Stimulated activated CD4-positive, alpha-beta T cell treated with anti-CD3 and anti-CD28 coated beads, Interleukin-4, amount 100 ng/mL, for 24 hours (primary cell): ENCODE measurements at places on chromosomes 1 and 21.
A peak's percentile ranks its signal among the peaks of the same experiment; 100 is the strongest.

- no peak for DNase-seq
Observed at GRCh38 chr1:187009320-187009719, 180.6 kb downstream of the PLA2G4A start.

DNA sequence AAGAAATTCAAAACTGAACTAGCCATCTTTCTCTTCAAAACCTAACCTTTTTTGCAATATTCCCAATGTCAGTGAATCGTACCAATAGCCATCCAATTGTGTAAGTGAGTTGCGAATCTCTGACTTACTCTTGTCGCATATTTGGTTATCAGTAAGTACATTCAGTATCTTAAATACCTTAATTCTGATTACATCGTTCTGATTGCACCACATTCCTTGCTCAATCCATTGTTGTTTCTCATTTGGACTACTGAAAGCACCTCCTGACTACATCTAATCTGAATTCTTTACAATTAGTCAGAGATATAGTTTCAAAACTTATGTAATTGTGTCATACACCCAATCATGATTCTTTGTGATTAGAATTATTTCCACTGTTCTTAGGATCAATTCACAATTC, 16.8 kb upstream of the BRINP3 start:
- DNase-seq: no peak

DNA sequence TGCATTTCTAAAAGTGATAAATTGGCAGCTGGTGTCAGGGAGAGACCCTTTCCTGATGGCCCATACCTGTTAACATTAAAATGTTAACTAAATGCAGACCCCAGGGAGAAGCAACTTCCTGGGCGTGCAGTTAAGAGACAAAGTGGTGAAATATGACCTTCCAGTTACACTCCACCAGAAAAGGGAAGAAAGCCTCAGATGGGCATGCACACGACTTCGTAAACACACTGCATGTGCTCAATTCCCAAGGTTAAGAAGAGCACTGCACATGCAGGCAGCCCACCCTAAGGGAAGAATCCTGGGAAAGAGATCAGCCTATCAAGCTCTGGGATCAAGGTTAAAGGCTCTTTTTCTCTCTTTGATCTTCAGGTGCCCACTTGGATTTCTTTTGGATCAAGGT, 9.7 kb upstream of the GBP6 start:
- no peak for DNase-seq

GRCh38 chr1:220655509-220655908, 34.7 kb upstream of the C1orf115 start:
- no peak for DNase-seq

DNA sequence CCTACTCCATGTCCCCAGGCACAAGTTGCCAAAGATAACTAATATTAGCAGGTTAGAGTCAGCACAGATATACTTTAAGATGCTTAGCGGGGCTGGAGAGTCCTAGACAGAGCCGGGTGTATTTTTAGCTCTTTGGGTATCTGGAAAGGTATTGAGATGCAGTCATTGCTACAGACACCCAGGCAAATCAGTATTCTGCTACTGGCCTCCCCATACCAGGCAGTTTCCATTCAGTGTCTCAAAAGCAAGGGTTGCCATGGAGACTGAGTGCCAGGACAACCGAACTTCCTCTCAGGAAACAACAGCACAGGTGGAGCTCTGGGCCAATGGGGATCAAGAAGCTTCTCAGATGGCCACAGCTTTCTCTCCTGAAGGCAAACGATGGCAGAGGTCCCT, 45.3 kb downstream of the KCNC4 start:
- no peak for DNase-seq

- DNase-seq: no peak
Observed at GRCh38 chr1:43797891-43798290, 90.6 kb downstream of the ST3GAL3 start.

GRCh38 chr1:215761446-215761845, 194.3 kb downstream of the KCTD3 start:
- no peak for DNase-seq

DNA sequence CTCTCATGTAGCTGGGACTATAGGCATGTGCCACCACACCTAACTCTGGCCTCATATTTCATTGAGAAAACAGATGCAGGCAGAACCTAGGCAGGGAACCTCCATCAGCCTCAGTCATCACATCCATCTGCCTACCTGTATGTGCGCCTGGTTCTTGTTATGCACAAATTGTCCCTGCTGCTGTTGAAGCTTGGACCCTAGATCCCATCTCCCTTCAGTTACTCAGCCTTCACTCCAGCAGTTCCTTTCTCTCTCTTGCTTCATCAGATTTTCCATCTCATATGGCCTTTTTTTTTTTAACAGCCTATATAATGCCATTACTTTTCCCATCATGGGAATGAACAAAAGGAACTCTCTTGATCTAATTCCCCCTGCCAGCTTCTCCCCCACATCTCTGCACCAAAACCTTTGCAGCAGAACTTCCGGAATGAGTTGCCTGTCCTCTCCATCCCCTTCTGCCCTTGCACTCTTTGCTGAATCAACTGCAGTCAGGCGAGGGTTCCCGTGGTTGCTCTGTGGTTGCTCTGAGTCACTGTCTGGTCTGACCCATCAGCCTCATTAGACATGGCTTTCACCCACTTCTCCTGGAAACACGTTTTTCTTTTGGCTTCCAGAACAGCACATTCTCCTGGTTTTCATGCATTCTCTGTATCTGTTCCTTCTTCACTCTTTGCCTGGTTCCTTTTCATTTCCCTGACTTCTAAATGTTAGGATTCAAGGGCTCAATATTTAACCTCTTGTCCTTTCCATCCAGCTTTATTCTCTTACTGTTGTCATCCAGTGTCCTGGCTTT, 41.5 kb downstream of the UBE4B start:
- DNase-seq: peak; percentile 71

- no peak for DNase-seq
Observed at GRCh38 chr1:233530665-233531386, 83.1 kb upstream of the KCNK1 start.

DNA sequence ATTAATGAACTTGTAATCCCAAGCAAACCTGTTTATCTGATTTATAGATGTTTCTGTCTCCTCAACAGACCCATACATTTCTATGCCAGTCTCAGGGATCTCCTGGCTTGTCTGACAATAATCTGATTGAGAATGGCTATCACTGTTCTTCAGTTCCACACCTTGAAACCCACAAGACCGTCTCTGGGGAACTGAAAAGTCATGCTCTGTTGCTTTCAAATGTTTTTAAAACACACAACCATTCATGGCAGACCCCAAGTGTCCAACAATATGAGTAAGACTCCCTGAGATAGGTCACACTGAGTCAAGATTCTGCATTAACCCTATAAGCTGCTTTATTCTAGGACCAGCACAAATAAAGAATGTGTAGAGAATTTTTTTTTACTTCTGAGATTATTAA, 611.2 kb upstream of the PLXNA2 start:
- DNase-seq: no peak

GRCh38 chr1:36934061-36934460, 100.3 kb downstream of the GRIK3 start:
- DNase-seq: no peak

DNA sequence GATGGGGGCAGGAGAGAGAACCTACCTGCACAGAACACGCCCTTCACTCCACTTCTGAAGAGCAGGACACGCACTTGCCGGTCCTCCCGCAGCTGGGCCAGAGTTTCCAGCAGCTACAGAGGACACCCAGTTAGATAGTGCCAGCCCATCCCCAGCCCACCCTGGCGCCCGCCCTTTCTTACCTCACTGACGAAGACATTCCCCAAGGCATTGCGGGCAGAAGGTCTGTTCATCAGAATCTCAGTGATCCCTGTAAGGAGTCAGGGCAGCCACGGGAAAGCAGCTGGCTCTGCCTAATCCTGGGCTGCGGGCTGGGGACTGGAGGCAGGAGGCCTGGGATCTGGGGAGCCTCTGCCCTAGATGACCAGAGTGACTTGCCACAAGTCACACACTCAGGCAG, 10.0 kb downstream of the ECHDC2 start:
- DNase-seq: no peak

GRCh38 chr1:117364240-117364639, 3.0 kb upstream of the MAN1A2 start:
- DNase-seq: no peak

DNA sequence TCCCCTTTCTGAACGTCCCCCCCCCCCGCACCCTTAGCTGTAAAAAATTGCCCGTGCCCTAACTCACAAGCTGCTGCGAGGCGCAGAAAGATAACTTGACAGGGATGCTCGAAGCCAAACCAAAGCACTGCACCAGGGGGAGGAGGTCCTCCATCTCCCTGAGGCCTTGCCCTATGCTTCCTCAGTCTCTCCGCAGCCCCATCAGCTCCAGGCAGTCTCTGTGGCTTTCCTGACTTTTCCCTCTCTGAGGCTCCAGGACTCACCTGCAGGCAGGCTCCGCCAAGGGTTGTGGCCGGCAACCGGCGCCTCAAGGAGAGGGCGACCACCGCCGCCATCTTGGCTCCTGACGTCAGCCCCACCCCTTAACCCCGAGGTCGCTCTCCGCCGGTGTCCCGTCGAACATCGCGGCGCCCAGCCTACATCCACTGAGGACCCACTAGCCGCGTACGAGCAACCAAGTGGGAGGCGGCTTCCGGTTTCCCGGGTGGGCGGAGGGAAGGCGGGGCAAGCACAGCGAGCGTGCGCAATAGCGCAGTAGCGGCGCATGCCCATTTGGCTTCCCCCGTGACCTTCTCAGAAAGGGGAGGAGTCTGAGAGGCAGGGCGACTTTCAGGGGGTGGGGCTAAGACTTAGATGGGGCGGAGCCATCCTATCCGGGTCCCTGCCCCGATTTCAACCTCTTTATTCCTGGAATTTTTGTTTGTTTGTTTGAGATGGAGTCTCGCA, at the start of gene SDHB:
Gene SDHB (minus strand): TSS at position 348 of the 726 bp plus-strand sequence. CDS start 13 bp downstream, at position 335.
- peak; percentile 99 for DNase-seq

GRCh38 chr1:52556641-52557360, 3.9 kb upstream of the TUT4 start:
- no peak for DNase-seq

GRCh38 chr1:110945626-110946025, 18.1 kb downstream of the LRIF1 start:
- DNase-seq: no peak

DNA sequence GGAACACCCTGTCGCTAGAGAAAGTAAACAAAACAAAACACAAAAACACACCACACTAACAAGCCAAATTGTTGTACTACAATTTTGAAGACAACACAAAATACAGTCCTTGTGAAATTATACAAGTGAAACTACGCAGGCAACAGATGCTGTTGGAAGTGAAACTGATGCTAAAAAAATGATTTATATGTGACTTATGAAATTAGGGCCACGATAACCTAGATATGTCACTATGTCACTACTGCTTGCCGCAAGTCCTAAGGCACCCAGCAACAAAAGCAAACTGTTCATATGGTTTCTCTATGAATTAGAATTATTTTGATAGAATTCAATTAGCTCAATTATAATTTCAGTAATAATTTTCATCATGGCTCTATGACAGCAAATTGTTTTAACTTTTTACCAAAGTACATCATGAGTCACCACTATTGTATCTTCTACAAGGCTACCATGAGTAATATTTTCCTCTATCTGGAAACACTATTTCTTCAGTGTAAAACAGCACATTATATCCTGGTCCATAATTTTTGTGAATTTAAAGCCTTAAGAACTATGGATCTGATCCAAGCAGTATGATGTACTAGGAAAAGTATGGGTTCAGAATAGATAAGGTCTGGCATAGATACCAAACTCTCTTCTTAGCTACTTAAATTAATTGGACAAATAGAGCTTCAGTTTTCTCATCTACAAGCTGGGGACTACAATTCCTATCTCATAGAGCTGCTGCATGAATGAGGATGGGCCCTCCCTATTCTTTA, 216.3 kb downstream of the COL11A1 start:
- no peak for DNase-seq

- no peak for DNase-seq
Observed at GRCh38 chr21:14383596-14384180, 742 bp upstream of the HSPA13 start.

DNA sequence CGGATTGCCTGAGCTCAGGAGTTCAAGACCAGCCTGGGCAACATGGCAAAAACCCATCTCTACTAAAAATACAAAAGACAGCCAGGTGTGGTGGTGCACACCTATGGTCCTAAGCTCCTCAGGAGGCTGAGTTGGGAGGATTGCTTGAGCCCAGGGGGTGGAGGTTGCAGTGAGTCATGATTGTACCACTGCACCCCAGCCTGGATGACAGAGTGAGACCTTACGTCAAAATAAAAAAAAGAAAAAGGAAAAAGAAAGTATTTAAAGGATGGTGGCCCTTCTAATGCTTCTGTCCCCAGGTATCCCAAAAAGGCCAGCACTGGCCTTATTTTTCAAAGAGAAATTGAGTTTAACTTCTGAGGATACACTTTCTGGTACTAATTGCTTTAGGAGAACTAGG, 1.7 kb downstream of the IKBKE start:
- no peak for DNase-seq

GRCh38 chr1:67855961-67856360, 22.7 kb upstream of the GNG12 start:
- DNase-seq: no peak

- no peak for DNase-seq
Observed at GRCh38 chr1:109639063-109639840, 16.6 kb upstream of the GSTM4 start.

- no peak for DNase-seq
Observed at GRCh38 chr1:14689996-14690615, 91.6 kb downstream of the KAZN start.

DNA sequence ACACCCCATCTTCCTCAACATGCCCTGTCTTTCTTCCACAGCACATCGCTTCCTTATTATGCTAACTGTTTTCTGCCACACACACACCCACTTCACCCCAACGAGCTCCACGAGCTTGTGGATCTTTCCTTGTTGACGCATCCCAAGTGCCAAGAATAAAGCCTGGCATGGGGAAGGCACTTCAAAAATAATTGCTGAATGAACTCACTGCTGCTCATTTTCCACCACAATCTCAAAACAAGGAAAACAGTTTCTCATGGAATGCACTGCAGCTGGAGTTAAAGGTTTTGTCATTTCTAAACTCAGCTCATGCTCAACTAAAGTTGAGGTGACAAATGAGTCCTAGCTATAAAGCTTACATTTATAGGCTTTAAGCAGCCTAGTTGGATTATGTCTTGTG, 86.0 kb downstream of the TIAM1 start:
- no peak for DNase-seq

DNA sequence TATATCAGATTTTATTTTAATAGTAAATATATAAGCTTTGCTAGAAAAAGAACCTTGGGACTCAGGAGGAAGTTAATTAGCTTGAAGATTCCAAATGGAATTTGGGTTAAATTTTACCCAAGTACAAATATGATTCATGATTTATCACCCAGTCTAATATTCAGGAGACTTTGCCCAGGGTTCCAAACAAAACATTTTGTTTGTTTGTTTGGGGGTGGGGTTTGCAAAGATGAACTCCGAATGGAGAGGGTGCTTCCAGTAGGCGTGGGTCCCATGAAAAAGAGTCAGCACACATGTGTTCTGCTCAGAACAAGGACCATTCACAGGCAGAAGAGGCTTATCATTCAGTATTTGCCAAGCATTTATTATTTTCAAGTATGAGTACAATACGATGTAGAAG, 23.5 kb downstream of the KCNT2 start:
- DNase-seq: no peak
